ENCODE measurements at places on chromosomes 4 and X.

DNA sequence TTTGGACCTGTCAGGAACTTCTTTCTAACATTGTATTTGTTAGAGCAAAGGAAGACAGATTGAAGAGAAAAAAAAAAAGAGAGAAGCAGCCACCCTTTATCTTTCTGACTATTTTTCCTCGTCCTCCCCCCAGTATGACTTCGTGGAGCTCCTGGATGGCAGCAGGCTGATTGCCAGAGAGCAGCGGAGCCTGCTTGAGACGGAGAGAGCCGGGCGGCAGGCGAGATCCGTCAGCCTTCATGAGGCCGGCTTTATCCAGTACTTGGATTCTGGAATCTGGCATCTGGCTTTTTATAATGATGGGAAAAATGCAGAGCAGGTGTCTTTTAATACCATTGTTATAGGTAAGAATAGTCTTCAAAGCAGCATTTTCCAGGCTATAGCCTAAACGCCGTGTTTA lies 237.7 kb downstream of the DCTD start:
- DNase-seq = no peak
- H3K27ac ChIP-seq = no peak overlapping the region
- H3K36me3 ChIP-seq = no peaks in the 10 kb centered on the region
- no peaks in the 10 kb centered on the region for H3K4me1 ChIP-seq
- no peaks in the 10 kb centered on the region for H3K27me3 ChIP-seq

DNA sequence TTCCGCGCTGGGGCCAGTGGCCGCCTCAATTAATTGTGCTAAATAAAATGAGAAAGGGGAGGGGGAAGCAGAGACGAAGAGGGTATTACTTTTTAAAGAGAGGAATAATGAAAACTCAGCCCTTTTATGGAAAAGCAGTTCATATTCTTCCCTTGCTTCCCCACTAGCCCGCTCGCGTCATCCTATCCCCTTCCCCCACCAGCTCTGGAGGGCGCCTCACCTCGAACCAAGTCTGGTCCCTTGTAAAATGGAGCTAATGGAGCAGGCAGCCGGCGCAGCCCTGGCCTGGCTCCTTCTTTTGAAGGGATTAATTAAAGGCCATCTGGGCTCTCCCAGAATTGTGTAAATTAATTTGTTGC lies 511 bp upstream of the NKX6-1 start:
- DNase-seq = no peak
- no peak overlapping the region for H3K27ac ChIP-seq
- H3K36me3 ChIP-seq = no peaks in the 10 kb centered on the region
- H3K4me3 ChIP-seq = no peak overlapping the region

DNA sequence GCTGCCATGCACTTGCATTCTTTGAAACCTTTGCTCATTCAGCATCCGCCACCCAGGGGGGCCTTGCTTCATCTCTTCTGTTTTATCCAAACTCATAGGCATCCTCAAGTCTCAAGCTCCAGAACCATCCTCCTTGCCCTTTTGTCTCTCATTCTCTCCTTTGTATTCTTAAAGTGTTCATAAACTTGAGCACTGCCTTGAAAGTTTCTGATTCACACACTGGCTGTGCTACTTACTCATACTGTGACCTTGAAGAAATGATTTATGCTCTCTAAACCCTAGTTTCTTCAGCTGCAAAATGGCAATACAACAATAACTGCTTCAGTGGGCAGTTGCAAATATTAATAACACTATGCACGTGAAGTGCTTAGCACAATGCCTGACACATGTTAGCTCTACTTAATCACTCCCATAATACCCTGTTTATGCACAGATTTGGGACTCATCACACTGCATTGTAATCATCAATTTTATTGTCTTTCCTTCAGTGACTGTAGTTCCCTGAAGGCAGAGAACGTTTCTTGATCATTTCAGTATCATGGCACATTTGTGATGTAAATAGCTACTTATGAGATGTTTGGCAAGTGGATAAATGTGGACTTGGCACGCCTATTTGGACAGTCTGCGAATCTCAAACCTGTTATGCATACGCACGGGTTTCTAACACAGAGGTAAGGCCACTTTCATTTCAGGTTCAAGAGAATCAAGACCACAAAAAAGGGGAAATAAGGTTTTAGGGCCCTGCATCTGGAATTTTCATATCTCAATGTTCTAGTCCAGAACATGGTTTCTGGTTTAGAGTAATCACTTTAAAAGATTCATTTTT lies 291.0 kb downstream of the LDB2 start:
- no peak overlapping the region for H3K27ac ChIP-seq
- DNase-seq = no peak
- H3K36me3 ChIP-seq = no peaks in the 10 kb centered on the region
- H3K27me3 ChIP-seq = no peaks in the 10 kb centered on the region

DNA sequence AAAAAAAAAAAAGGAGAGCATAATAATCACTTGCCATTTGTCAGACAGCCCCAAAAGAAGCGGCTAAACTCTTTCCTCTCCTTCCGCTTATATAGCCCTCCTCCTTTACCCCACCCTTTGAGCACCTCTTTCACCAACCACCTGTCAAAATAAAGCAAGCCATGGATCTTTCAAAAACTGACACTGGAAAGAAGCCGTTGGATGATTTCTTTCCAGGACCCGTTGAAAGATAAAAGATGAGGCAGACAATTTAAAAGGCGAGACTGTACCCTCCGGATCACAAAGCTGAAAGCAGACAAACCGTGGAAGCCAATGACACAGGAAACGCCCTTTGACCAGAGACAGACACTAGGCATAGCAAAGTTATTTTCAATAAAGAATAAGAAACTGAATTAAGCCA lies 22.6 kb downstream of the GPC4 start:
- H3K4me3 ChIP-seq = no peak overlapping the region
- no peak overlapping the region for H3K27ac ChIP-seq
- DNase-seq = no peak
- no peaks in the 10 kb centered on the region for H3K36me3 ChIP-seq

GRCh38 chrX:40177942-40178715 lies 80.4 kb upstream of the BCOR start:
- H3K36me3 ChIP-seq = no peaks in the 10 kb centered on the region
- H3K27me3 ChIP-seq = no peaks in the 10 kb centered on the region
- peaks cover 37% of the 10 kb centered on the region for H3K4me1 ChIP-seq
- H3K4me3 ChIP-seq = no peak overlapping the region
- DNase-seq = peak; percentile 17
